NCI-H187 (cell line): ENCODE measurements at places on chromosomes 7 and 10.

DNA sequence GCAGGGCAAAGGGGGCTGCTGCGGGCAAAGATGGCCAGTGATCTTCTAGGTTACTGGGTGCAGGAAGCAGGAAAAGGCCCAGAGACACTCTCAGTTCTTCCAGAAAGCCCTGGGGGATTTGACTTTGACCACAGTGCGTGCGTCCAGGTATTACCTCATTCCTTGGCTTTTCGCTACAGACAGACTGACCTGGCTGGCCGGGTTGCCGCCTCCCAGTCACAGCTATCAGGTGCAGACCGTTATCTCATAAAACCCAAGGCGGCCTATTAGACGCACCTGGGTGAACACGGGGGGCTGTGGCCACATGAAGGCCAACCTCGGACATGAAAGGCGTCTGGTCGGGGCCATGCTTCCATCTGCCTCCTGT is 80.3 kb downstream of the FOXL3 start:
- no peak for DNase-seq

GRCh38 chr7:26419198-26419597 is 127.5 kb downstream of the SNX10 start:
- no peak for DNase-seq

GRCh38 chr7:18357691-18358090 is 137.9 kb upstream of the HDAC9 start:
- DNase-seq = no peak

GRCh38 chr10:73289958-73290357 is 37.5 kb upstream of the MRPS16 start:
- DNase-seq = no peak

DNA sequence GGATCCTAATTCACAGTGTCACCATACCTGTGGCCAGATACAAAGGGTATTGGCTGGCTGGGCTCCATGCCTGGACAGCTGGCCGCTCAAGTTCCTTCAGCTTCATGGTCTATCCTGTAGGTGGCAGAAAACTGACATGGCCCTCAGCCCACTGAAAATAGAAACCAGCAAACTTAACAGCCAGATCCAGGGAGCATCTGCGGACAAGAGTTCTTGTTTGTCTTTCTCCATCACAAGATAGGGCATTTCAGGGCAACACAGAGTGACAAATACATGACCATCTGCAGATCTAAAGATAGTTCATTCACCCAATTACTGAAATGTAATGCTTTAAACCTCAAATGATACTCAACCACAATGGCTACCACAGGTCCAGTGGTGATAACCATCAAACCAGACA is 2.8 kb downstream of the SEC31B start:
- DNase-seq = no peak

DNA sequence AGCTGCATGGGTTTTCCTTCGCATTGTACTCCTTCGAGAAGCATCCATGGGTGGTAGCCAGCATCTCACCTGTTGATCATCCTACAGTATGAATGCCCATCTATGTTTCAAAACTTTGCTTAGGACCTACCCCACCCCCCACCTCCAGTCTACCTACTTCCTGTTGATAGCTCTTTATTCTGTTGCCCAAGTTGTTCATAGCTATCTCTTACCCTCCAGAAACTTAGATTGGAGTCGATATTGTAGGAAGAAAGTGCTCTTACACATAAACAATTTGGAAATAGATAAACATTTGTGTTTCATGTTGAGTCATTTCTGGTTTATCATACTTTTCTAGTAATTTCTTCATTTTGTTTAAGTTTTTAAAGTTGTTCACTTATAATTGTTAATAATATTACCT is 90.1 kb downstream of the FAS start:
- DNase-seq = no peak

DNA sequence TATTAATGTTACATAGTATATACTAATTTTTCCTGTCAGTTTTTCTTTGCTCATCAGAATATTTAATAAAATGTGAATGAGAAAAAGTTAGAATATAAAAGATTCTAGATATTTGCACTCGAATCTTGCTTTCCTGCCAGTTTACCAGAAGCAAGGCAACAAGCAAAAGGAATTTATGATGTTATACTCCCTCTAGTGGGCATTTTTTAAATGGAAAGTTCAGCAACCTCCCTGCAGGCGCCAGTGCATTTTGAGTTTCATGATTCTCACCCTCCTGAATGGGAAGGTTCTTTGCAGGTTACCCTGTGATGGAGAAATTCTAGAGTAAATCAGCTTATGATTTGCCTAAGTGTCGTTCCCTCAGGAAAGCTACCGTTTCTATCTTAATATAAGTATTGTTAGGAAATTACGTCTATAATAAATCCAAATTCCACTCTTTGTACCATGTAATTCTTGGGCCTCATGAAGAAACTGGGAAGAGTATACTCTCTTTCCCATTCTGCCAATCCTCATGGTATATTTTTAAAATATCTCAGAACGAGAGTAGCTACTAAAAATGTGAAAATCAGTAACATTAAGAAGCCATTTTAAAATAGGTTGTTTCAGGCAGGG is 350.0 kb downstream of the CRPPA start:
- peak; percentile 32 for DNase-seq

DNA sequence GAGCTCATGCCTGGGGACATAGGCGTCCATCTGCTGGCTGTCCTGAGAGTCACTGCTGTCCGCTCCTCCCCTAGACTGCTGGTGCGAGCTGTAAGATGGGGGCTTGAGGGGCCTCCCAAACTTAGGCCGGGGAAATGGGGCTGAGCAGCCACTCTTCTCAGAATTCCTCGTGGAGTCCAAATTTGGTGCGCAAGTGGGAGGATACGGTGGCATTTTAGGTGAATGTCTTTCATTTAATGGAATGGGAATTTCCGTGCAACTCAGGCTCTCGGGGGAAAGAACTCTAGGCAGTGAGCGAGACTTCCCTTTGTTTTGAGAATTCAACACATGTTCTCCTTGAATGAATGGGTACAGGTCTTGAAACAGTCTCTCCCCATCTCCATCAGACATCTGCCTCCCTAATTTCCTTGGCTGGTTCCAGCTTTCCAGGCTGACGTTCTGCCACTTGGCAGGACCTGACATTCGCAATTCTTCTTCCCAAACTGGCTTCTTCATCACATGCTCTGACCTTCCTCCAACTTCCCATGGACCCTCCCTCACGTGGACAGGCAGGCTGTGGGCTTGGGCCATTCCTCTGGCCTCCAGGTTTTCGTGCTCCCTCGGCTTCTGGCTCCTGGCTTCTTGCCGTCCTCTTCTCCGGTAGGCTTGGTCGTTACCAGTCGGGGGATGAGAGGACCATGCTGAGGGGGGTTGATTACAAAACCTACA is 30.1 kb downstream of the JCAD start:
- no peak for DNase-seq

GRCh38 chr7:146136357-146136875 is 19.8 kb downstream of the CNTNAP2 start:
- DNase-seq = no peak

GRCh38 chr10:20254078-20254477 is 437.8 kb downstream of the PLXDC2 start:
- DNase-seq = no peak

GRCh38 chr10:114319406-114320248 is 80.6 kb downstream of the VWA2 start:
- DNase-seq = no peak

- DNase-seq = no peak
These were observed 2.9 kb downstream of the POLM start for GRCh38 chr7:44079331-44080021.

DNA sequence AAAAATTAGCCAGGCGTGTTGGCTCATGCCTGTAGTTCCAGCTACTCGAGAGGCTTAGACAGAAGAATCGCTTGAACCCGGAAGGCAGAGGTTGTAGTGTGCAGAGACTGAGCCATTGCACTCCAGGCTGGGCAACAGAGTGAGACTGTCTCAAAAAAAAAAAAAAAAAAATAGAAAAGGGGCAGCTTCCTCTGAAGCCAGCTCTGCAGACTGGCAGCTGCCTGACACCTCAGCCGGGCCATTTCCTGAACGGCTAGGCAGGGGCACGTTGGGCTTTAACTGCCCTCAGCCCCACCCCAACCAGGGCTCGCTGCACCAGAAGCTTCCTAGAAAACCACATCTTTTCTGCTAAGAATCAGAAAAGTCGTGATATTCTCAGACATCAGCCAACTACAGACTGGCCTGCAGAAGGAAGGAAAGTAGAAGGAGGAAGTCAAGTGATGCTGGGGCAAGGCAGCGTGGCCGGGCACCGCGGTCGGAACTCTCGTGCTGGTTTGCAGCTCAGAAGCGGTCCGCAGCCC is 38.0 kb downstream of the PRKAG2 start:
- DNase-seq = no peak

DNA sequence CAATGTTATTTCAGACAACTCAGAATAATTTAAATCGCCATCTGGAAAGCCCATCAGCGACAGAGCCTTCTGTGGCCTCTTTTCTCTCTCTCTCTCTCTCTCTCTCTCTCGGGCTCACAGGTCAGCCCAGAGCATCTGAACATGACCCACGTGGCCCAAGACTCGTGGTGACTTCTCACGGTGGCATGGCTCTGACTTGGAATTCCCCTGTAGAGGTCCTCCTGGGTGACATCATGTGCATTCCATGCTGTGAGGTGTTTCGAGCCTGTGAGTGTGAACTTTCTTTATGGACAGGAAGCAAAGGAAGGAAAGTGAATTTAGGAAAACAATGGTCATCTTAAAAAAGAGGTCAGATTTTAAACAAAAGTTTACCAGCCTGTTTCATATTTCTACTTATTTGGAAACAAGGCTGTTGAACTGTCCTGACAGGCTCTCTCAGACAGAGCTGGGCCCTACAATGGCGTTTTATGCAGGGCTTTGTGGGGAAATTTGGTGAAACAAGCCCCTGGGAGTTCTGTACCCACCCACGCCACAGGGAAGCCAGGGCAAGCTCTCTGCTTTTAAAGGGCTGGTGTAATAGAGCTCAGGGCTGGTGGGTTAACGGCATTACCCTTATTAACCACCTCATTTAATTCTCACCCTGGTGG is 359.7 kb upstream of the ZNF32 start:
- DNase-seq = no peak

DNA sequence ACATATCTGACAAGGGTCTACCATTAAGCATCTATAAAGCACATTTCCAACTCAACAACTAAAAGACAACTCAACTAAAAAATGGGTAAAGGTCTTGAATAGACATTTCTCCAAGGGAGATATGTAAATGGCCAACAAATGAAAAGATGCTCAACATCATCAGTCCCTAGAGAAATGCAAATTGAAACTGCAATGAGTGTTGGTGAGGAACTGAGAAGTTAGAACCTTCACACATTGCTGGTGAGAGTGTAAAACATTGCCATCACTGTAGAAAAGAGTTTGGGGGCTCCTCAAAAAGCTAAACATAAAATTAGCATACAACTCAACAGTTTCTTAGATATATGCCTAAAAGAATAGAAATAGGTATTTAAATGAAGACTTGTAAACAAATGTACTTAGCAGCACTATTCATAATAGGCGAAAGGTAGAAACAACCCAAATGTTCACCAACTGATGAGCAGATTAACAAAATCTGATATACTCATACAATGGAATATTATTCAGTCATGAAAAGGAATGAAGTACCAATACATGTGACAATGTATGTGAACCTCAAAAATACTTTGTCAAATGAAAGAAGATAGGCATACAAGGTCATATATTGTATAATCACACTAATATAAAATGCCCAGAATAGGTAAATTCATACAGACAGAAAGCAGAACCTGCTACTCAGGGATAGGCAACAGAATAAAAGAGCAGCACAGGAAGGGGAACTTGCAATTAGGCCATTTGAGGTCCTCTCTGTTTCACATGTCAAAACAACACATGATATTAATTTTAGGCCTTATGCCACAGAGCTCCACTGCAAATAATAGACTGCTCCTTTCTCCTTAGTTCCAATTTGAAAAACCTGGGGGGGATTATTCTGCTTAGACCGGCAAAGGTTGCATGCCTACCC is 10.6 kb upstream of the LRRC72 start:
- DNase-seq = no peak

DNA sequence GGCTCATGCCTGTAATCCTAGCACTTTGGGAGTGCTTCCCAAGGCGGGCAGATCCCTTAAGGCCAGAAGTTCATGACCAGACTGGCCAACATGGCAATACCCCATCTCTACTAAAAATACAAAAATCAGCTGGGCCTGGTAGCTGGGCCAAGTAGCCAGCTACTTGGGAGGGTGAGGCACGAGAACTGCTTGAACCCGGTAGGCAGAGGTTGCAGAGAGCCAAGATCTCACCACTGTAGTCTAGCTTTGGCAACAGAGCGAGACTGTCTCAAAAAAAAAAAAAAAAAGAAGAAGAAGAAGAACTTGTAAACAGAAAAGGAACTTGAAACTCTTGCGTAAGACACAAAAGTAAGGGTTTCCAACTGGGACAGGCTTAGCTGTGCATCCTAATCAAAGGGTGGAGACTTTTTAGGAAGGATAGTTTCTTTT is 5.6 kb upstream of the IFIT2 start:
- DNase-seq = no peak

DNA sequence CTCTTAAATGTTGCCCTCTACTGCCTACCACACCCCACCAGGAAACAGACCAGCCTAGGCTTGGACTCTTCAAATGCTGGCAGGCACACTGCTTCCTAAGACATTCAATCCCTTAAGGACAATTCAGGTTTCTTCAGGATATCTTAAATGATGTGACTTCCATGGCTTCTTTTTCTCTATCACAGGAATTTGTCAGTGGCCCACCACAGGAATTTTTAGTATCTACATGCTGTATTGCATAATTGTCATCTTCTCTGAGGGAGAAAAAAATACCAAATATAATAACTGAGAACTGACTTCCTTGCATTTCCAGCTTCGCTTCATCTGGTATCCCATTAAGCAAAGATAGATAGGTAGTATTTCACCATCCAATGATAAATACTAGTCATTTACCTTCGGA is 129.3 kb downstream of the WNT2 start:
- no peak for DNase-seq

GRCh38 chr10:79932841-79933379 is 16.0 kb downstream of the SFTPD start:
- no peak for DNase-seq

DNA sequence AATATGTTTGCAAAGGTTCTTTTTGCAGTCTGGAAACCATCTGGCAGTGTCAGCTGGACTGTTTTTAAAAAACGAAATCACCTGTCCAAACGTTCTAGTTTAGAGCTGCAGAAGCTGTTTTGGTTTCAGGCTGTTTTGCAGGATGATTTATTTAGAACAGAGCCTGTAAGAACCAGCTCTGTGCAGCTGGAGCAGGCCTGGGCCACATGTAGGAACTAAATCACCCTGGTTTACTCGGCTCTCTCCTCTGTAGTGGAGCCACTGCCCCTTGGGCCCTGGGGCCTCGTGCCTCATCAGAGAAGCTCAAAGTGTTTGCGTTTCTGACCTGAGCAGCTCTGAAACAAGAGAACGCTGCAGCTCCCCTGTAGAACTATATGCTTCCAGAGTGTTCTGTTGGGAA is 142.5 kb downstream of the ACTR3B start:
- DNase-seq = no peak

DNA sequence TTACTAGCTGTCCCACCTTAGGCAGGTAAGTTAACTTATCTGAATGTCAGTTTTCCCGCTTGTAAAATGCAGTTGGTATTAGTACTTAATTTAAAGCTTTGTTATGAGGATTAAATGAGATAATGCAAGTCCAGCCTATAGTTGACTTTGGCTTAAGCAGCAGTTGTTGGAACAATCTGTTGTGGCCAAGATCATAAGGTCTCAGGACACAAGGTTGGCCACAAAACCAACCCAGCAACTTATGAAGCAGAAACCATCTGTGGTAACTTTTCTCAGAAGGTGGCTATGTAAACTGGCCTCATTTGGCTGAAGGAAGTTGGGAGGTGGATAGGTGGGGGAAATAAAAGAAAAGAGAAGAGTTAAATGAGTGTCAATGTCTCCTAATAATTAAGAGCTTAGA is 29.4 kb downstream of the ENTPD1 start:
- DNase-seq = no peak

- DNase-seq = no peak
These were observed 13.8 kb downstream of the ATG9B start for GRCh38 chr7:151010307-151011096.
